ENCODE measurements at places on chromosomes 16 and 17.
A peak's percentile ranks its signal among the peaks of the same experiment; 100 is the strongest.

- DNase-seq = no peak
These were observed 832 bp downstream of the CDK5R1 start for GRCh38 chr17:32487473-32488176.

DNA sequence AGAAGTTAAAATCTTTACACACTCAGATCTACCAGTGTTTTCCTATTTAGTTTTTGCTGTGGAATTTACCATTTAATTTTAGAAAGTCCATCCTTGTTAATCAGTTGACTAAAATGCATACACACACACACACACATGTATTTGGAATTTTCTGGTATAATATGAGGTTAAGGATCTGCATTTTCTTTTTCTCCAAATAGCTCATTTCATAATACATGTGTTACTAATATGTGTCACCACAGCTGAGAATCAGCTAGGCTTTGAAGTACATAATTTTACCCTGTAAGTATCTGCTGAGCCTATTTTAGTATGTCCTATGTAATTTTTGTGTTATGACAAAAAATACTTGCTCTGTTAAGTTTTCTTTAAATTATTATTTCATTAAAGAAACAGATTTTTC lies 143.2 kb downstream of the PHKB start:
- no peak for DNase-seq

DNA sequence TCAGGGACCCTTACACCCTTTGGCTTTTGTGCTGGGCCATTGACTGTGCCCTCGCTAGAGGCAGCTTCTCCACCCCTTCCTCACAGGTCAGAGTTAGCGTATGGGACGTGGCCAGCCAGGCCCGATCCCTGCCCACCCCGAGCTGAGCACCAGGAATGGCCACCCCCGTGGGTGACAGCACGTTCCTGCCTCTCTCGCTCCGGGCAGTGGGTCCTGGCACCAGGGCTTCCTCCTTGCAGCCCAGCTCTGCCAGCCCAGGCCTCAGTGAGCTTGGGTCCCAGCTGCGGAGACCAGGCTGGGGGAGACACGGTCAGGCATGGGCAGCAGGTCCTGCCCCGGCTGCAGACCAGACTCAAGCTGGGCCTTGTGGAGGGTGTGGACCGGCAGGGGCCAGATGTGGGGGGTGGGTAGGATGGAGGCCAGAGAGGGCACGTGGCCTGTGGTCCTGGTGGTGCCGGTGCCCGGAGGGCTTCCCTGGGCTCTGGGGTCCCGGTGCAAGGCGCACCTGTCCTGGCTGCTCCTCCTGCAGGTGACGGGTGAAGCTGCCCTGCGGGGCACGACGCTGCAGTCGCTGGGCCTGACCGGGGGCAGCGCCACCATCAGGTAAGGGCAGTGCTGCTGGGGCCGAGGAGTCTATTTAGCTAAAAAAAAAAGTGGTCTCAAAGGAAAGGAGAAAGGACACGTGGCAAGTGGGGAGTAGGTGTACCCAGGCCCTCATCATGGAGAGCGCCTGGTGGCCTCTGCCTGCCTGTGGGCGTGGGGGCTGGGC lies 18.2 kb downstream of the ASPSCR1 start:
- no peak for DNase-seq

DNA sequence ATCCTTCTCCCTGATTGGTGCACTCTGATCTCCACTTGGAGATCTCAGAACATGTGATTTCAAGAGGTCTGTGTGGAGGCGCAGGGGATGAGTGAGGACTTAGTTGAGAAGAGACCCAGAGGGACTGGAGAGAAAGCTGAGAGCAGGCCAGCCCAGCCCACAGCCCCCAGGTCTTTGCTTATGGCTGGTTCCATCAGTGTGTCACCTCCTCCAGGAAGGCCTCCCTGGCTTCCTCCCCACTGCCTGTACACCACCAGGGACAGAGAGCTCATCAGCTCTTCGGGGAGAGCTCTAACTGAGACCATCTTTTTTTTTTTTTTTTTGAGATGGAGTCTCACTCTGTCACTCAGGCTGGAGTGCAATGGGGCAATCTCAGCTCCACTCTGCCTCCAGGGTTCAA lies 3.4 kb downstream of the P2RX1 start:
- no peak for DNase-seq

GRCh38 chr17:74070998-74071679 lies 132.3 kb upstream of the RPL38 start:
- DNase-seq = no peak

DNA sequence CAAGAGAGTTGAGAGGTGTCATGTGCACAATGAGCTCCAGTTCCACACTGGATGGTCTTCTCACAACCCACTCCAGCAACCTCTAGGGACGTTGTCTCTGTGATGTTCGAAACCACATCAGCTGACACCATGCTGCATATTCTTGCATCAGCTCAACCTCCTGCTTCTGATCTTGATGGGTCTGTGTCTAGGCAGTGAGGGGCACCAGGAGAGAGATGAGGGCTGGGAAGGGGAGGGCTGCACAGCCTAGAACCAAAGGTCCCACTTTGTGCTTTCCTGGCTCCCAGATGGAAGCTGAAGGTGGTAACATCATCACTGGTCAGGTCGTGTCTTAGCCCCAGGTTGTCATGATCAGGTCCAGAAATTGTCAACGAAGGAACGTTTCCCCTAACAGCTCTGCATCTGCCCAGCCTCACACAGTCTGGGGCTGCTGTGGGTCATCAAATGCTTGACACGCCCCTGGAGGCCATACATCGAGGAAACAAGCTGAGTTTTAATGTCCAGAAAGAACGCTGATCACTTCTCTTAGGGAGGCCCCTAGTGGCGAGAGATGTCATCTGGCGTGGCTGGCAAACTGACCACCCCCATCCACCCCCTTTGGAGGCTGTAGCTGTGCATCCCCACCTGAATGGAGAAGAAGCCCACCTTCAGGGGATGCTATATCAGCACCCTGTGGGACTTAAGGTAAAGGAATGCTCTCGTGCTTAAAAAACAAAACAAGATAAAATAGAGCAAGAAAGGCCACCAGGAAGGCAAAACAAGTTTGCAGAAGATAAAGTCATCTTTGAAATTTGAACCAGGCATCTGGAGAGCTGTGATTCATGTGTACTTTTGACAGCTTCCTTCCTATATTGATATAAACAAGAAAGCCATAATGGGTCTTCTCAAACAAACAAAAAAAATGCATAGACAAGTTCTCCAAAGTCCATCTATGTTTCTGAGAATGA lies 58.3 kb downstream of the WIPI1 start:
- DNase-seq = peak; percentile 62

DNA sequence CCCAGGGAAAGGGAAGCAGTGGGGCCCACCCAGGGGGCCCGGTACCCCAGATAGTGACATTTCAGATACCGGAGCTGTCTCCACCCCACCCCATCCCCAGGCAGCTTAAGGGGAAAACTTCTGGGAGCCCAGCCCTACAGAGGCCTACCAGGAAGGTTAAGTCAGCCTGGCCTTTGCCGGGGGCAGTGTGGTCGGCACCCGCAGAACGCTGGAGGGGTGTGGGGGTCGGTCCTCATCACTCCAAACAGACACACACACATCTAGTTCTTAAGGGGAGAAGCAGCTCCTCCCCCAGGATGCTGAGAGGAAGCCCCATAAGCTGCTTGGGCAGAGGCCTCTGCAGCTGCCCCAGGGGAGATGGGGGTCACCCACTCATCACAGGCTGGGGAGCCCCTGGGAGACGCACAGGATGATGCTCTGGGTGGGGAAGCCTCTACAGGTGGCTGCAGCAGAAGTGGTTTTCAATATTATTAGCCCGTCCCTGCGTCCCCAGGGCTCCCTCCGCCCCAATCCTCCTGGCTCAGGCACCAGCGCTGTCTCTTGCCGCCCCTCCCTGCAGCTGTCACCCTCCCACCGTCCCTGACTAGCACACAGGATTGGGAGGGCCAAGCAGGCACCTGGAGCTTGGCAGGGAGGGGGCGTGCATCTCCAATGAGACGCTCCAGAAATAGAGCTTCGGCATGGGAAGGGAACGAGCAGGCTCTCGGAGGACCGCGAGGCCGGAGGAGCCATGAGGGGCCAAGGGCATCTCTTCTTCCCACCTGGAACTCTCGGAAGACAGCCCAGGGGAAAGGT lies 1.4 kb upstream of the ABR start:
- DNase-seq = no peak
